ENCODE measurements at places on chromosomes 4 and X.

DNA sequence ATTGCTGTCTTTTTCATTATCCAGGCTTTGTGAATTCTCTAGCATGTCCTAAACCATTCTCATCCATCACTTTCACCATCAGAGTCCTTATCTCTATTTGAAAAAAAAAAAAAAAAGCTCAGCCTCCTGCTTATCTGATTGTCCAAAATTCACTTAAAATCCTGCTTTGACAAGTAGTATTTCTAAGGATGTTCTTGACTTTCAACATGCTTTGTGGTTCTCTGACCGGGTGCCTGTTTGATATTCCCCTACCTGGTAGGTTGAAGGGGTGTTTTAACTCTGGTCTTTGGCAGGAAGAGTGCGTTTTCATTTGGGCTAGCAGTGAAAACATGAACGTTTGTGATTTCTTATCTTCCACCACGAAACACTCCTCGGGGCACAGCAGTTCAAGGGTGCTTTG, 17.3 kb upstream of the BBS12 start:
- DNase-seq, result no peak

DNA sequence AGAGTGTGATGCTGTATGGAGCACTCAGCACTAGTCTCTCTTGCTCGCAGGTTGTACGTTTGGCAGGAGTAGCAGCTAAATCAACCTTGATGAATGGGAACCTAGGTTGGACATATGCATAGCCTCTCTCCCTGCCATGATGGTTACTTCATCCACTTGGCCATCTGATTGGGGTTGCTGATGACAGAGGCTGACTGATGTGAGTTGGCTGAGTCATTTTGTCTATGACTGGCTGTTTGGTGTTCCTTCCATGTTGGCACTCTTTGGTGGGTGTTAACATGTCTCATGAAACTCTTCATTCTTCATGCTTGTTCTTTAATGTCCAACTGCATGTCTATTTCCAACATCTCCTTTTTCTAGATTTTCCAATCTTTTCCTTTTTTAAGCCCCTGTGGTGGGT, 31.6 kb upstream of the SPARCL1 start:
- DNase-seq, result no peak

DNA sequence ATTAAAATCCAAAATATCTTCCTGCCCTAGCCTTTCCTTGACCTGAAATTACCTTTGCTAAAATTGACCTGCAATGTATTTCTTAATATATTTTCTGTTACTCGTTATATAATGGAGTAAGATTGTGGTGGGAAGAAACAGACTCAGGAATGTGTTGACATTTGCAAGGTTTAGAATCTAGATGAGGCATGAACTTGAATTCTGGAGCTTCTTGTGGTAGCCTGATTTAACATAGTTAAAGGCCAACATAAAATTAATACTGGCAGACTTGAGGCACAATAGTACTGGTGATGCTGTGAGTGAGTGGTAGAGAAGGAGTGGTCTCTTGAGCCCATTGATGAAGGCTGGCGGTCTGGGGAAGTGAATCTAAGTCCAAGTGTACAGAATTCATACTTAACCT, 197.9 kb upstream of the SPRY1 start:
- DNase-seq, result no peak

- DNase-seq, result no peak
These were observed 76.0 kb upstream of the GIMD1 start for GRCh38 chr4:106444557-106444956.

DNA sequence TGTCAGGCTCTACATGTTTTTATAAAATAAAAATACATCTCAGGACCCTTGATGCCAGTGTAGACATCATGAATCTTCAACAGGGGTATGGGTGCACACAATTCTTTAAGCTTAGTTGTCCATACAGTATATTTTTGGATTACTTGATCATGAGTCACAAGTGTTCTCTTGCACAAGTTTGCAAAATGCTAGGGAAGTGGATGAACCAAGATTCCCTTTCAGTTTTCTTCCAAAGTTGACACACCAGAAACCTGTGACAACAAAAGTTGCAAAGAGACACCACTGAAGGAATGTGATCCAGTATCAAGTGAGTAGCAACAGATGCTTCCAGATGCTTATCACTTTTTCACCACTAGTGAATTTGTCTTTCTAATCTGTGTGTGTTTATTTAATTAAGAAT, 1021.2 kb downstream of the PCDH7 start:
- DNase-seq, result no peak

- no peak for DNase-seq
These were observed 986.3 kb downstream of the STIM2 start for GRCh38 chr4:27846951-27847350.

DNA sequence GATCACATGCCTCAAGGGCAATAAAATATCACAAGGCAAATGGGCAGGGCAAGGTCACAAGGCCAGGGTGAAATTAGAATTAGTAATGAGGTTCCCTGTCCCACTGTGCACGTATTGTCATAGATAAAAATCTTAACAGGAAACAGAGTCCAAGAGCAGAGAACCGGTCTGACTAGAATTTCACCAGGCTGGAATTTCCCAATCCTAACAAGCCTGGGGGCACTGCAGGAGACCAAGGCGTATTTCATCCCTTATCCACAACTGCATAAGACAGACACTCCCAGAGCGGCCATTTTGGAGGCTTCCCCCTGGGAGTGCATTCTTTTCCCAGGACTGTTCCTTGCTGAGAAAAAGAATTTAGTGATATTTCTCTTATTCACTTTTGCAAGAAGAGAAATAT, 25.9 kb upstream of the PRDM5 start:
- DNase-seq, result no peak

GRCh38 chrX:13033193-13033592, 11.2 kb downstream of the FAM9C start:
- no peak for DNase-seq

GRCh38 chr4:26321373-26322221, 783 bp downstream of the RBPJ start:
- DNase-seq, result no peak
